Right renal pelvis (tissue), 4 donors: ENCODE measurements at places on chromosomes 2 and 18.

DNA sequence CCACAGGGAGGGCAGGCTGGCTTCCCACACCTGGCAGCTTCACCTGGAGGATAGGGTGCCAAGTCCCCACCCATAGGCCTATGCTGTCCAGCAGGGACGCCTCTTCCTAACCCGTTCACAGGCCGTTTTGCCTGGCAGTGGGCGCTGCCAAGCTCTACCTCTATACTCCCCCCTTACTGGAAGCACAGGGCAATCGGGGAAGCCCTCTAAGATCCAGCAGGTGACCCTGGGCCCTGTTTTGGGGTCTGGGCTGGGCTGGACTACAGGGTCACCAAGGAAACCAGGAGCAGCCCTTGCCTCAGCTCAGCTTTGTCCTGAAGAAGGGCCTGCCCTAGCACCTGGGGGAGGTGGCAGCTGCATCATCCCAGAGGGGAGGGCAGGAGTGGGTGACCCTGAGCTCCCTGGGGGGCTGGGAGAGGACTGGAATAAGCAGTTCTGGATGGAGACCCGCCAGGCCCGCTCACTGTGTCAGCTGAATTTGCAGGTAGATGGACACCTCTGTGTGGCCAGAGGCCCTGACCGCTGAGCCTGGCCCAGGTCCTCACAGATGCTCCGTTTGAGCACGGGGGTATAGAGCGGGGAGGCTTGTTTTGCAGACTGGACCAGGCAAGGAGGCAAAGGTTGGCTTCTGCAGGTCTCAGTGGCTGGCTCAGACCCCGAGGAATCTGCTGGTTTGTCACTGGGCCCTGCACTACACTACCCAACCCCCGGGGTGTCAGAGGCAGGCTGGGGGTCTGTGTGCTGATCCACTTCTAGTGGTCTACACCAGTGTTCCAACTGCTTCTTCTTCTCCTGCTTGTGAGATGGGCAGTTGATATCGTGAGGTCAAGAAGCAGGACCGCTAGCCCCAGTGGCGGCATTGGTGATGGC is 163.1 kb downstream of the ASB1 start:
- no peak for DNase-seq

DNA sequence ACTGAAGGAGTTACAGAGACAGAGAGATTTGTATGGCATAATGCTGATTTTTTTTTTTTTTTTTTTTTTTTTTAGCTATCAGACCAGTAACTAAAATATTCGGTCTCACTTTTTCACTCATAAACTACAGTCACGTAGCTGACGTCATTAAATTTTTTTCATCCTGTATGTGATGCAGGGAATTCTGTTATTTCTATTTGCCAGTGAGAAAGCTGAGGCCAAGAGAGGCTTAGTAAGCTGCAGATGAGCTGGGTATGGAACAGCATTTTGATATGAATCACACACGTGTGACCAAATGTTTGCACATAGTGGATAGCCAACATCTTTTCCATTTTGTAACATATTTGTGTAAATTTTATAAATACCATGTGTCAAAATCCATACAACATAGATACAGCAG is 79.1 kb upstream of the EPB41L3 start:
- DNase-seq = no peak

DNA sequence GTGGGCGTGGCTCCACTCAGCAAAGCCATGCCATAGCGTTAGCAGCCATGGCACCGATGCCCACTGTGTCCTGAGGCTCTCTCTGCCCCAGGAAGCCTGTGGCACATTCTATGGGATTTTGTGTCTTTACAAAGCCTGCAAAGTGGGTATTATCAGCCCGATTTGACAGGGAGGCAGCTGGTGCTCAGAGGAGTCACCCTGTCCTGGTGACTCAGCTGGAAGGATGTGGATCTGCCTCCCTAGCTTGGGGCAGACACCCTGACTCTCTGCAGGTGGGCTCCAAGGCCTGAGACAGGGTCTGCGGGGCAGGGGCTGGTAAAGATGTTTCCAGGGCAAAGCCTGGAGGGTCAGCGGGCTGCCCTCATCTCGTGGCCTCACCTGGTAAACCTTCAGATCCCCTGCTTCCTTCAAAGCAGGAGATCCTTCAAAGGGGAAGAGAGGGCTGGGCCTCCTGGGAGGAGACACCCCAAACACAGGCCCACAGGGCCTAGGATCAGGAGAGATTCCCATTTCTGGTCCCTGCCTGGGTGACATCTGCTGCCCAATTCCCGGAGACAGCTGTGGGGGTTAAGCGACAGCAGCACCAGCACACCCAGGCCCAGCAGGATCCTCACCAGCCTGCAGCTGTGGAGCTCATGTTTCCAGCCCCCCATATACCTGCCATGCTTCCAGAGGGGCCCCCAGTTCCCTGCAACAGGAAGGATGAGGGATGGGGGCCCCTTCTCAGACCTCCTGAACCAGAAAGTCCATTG is 3.0 kb upstream of the ASB1 start:
- DNase-seq = no peak

GRCh38 chr2:16629044-16629443 is 36.6 kb downstream of the CYRIA start:
- DNase-seq = no peak

DNA sequence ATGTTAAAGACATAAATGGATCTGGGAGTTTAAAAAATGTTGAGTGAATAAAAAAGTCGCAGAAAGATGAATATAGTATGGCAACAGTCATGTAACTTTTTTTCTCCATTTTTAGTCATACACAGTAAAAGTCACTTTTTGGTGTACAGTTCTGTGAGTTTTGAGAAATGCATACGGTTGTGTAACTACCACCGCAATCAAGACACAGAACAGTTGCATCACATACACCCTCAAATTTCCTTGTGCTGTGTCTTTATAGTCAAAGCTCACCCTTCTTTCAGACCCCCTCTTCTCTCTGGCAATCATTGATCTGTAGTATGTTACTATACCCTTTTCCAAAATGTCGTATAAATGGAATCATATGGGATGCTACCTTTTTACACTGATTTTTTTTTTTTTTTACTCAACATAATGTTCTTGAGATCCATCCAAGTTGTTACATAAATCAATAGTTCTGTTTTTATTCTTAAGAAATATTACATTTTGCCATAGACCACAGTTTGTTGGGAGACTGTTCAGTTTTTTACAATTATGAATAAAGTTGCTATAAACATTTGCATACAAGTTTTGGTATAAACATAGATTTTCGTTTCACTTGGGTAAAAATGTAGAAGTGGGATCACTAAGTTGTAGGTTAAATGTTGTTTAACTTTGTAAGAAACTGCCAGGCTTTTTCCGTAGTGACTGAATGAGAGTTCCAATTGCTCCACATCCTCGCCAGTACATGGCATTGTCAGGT is 35.4 kb upstream of the AGFG1 start:
- no peak for DNase-seq

DNA sequence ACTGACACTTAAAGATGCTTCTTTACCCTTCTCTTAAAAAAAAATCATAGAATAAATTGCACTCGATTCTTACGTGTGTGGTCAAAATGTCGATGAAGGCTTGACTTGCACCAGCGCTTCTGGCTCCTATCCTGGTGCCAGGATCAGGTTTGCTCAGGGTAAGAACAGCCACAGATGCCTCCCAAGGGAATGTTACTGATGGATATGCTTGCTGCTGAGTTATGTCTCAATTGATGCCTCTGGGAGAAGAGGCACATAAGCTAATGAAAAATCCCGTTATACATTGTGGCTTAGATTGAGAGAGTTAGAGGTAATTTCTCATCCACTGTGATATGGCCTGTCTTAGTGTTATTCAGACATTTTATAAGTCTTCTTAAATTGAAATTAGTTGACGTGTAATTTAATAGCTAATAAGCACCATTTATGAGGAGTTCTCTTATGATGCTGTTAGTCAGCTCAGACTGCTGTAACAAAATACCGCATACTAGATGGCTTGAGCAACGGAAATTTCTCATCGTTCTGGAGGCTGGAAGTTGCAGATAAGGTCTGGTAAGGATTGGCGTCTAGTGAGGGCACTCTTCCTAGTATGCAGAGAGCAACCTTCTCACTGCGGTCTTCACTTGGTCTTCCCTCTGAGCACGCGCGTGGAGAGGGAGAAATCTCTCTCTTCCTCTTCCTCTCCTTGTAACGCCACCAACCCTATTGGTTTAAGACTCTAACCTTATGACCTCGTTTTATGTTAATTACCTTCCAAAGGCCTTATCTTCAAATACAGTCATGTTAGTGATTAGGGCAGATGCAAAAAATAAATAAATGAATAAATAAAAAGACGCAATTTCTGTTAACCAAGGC is 116.6 kb upstream of the NOSTRIN start:
- DNase-seq = no peak

GRCh38 chr2:100212850-100213249 is 70.5 kb upstream of the AFF3 start:
- no peak for DNase-seq

GRCh38 chr18:28846958-28847357 is 670.0 kb upstream of the CDH2 start:
- no peak for DNase-seq

DNA sequence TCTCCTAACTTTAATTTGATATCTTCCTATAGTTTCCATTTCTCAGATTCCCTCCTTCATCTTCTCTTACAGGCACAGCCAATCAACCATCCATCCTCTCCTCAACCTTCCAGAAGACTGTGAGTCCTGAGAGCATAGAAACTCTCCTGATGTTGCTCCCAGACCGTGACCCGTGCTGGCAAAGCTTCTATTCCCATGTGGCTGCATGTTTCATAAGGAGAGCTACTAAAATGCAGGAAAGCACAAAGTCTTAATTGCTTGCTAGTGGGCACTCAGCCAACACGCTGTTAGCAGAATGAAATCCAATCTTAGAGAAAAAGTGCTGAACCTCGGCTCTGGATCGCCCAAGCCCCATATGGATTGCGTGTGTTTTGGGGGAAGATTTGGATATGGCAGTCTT is 1244.7 kb upstream of the ZEB2 start:
- no peak for DNase-seq

GRCh38 chr2:220396287-220396686 is 768.9 kb downstream of the SLC4A3 start:
- no peak for DNase-seq

DNA sequence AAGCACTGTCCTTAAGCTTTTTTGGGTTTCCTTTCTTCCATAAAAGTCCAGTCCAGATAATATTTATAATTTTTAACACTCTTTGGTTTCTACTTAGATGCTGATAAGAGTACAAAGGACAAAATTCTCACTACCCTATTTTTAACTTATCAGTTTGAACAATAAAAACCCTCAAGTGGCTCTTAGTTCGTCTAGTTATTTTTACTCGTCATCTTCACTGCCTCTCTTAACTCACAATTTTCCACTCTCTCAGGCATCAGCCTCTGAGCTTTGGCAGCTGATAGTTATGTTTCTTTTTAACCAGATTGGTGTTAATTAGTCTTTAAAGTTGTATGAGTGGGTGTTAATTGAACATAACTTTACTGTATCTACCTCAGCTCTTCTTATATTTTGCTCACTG is 517.1 kb upstream of the SYT4 start:
- no peak for DNase-seq

- DNase-seq = no peak
Measured at GRCh38 chr2:121408641-121409040, 122.0 kb upstream of the RNU4ATAC start.

DNA sequence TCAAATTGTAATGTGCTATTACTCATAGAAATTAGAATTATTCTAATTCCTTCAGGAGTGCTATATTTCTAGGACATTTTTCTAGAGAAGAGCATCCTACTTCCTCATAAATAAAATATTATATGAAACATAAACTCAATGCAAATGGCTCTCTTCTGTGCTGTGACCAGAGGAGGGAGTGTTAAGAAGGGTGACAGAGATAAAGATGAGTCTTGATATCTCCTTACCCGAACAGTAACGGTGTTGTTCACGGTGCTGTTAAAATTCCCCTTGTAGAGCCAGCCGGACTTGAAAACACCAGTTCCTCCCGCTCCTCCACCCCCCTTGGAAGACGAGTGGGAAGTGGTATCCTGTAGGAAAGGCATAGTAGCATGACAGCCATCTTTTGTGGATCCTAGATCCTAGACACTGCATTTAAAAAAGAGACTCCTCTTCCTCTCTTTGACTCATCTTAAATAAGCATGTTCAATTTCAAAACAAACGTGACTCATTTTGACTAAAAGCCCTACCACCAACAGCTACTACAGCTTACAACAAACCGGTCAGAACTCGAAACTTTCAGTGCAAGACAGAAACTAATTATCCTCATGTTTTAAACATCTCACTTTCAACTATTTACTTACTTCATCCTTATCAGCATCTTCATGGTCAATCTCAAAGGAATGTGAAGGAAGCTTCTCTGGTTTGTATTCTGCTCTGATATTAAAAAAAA is 156.3 kb downstream of the DOCK10 start:
- DNase-seq = no peak

DNA sequence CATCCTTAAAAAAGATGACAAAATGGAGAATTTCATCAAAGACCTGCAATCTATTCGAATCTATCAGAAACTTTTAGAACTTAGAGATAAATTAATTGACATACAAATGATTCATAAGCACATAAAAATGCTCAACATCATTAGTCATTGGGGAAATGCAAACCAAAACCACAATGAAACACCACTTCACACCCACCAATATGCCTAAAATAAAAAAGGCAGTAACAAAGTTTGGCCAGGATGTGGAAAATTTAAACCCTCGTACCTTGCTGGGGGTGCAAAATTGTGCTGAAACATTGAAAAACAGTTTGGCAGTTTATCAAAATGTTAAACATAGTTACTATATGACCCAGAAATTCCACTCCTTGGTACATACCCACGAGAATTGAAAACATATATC is 11.5 kb upstream of the EIF2AK3 start:
- no peak for DNase-seq

GRCh38 chr18:32298171-32298667 is 108.4 kb downstream of the MEP1B start:
- DNase-seq = no peak

DNA sequence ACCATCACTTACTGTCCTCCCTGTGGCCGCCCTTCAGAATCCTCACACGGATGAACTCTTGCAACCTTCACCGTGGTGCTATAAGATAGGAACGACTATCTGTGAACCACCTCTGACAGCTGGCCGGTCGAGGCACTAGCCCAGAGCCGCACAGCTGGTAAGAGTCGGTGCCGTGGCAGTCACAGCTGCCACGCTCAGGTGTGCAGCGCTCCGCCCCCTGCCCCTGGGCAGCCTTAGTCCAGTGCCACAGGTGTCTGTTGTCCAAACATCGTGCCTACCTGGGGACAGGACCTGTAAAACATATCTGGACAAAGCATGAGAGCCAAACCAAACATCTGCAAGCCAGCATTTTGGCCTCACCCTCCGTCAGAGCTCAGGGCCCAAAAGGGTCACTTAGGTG is 55.3 kb upstream of the SALL3 start:
- DNase-seq = no peak
